ENCODE measurements at places on chromosomes 6 and 20.

DNA sequence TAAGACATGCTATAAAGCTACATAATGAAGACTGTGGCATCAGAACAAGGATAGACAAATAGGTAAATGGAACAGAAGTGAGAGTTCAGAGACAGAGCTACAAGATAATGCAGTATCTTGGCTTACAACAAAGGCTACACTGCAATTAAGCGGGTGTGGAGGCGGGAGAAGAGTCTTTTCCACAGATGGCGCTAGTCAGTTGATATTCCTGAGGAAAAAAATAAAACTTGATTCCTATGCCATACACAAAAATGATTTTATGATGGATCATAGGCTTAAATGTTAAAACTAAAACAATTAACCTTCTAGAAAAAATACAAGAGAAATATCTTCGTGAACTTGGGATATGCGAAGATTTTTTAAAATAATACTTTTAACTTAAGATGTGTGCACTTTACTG, 31.0 kb downstream of the RIN2 start:
- no peak for DNase-seq

- peak; percentile 71 for DNase-seq
Measured at GRCh38 chr20:49186535-49187329, 1.4 kb downstream of the STAU1 start.

GRCh38 chr20:54476169-54477009, 996 bp downstream of the DOK5 start:
- no peak for DNase-seq

GRCh38 chr6:87798393-87799278, 96.6 kb upstream of the AKIRIN2 start:
- DNase-seq = no peak

DNA sequence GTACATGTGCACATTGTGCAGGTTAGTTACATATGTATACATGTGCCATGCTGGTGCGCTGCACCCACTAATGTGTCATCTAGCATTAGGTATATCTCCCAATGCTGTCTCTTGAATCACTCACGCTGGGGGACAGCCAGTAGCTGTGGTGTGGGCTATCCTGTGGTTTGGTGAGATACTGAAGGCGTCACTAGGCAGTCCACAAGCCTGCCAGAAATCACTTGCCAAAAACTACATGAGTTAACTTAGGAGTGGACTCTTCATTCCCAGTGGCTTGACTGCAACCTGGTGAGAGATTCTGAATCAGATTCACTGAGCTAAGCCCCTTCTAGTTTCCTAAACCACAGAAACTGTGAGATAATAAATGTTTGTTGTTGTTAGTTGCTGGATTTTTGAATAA, 191.3 kb downstream of the TSHZ2 start:
- peak; percentile 58 for DNase-seq

DNA sequence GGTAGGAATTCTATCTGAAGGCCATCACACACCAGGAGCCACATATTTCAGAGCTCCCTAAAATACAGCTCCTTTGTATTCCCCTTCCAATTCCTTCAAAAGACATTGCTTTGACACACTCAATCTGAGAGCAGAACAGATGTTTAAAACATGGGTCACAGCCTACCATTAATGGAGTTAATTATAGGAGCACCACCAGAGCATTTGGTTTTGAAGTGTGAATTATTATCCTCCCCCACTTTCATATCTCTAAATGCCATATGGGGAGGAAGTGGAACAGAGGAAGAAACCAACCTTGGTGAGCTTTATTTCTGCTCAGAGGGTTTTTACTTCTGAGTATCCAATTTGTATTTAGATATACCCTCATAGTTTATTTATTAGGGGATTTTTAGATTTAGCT, 50.7 kb upstream of the TNFRSF21 start:
- DNase-seq = no peak

DNA sequence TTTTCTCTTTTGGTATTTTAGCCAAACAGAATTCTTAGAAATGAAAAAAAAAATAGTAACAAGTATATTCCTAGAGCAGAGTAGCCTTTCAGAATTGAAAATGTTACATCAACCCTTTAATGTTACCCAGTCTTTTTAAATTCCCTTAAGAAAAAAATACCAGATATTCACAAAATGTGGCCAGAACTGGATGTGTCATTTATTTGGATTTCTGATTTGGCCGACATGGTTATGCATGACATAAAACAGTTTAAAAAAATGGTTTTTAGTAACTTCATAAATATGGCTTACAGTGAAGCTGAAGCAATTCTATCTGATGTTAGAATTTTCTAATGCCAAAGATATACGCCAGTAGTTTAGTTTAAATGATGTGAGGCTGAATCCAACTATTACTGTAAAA, 112.0 kb downstream of the ATXN1 start:
- DNase-seq = no peak

- no peak for DNase-seq
Measured at GRCh38 chr6:18179770-18180356, 24.6 kb downstream of the KDM1B start.

DNA sequence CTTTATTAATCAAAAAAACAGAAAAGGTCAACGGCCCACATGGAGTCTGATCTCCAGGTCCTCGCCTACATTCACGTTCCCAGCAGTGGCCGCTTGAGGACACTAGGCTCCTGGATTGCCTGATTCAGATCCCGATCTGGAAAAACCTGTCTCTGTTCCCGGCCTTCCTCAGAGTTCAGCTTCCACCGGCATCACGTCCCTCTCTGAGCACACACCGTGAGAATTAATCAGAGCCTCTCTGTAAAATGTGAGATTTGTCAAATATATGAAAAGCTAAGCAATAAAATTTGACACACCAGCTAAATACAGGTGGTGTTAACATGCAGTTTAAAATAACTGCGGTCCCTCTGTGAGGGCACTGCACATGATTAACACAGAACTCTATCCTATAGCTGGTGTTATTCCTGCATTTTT, 122.8 kb upstream of the COL21A1 start:
- DNase-seq = no peak

DNA sequence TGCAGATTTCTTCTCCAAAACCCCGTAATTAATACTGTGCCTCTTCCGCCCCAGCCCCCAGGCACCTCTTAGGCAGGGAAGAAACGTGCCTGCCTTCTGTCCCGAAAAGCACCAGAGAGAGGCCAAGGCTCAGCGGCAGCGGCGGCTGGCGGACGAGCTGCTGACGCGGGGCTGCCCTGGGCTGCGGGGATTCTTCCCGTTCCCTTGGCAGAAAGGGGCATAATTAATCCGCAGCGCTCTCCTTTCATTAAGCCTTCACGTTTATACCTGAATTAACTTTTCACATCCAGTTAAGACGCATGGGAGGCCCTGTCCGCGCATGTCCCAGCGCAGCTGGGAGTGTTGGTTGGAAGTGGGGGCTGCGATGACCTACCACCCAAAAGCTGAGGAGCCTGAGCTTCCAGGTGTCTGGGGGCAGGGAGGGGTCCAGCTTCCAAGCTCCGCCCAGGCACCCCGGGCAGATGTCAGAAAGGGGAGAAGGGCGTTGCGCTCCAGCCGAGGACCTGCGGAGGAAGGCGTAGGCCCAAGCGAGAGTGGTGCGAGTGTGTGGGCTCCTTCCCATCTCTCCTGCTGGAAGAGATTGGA, 167.4 kb upstream of the LRFN2 start:
- no peak for DNase-seq

DNA sequence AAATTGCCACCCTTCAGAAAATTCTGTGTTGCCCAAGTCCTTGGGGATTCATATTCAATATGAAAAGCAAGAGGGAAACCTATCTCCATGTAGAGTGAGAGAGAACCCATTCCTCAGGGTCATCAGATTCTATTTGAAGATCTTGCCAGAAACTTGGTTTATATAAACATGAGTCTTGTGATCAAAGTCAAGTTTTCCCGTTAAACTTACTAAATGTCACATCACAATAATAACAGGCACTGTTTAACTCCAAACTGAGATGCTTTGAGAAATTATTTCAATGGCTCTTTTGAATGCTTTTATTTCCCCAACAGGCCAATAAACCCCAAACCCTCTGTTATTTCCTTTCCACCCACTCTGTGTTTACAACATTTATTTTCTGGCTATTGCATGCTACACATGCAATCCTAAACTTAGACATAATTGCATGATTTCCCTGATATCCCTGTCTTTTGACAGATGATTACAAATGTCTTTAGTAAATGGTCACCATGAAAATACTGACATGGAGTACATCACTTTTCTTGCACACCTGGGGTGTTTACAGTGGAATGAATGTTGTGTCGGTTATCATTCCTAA, 31.1 kb upstream of the SSTR4 start:
- no peak for DNase-seq

GRCh38 chr20:19934792-19935491, 82.2 kb upstream of the NAA20 start:
- no peak for DNase-seq

- DNase-seq = no peak
Measured at GRCh38 chr6:110359556-110359955, 1.4 kb upstream of the METTL24 start.

DNA sequence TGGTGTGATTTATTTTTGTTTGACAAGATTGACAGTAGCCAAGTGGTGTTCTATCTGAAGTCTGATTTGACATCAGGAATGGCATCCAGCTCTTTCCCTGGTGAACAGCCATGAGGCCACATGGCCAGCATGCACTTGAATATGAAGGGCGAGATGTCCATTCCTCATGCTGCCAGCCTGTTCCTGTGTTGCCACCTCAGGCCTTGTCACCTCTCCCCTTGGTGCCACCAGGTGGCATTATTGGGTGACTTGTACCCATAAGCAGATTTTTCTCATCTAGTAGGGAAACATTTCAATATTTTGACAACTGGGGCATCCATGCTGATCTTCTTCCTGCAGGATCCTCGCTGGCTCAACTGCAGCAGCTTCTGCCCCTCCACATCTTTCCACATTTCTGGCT, 199.1 kb downstream of the ERMARD start:
- peak; percentile 43 for DNase-seq

DNA sequence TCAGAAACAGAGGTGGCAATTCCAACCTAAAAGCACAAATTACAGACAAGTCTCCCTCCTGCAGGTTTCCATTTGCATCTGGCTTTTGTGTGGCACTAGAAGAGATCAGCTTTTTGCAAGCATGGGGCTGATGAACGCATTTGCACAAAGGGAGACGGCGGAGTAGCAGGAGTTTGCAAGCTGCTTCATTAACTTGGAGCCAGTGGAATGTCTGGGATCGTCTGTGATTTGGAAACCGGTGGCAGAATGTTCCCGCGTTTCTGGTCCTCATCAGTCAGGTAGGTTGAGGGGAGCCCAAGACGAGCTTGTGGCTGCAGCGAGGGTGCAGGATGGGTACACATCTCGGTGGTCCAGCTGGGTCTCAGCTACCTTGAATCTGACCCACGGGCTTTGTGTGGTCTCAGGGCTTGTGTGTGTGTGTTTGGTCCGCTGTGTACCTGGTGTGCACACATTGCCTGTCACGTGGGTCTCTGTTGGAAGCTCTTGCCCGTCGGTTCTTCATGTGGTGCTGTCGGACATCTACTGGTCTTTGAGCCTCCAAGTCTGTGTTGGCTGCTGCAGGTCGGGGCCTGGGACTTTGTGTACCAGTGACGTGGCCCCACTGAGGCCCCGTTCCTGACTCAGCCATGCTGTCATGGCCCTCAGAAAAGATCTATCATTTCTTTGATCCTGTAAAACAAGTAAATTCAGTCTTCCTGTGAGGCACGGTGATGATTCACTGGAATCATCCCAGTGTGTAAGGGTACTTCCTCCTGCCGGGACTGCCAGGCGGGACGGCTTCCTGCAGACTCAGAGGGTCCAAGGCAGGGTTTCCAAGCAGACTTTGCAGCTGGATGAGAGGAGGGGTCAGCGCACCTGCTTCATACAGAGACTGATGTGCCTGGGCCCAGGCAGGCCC, 12.4 kb upstream of the MYT1 start:
- DNase-seq = no peak

GRCh38 chr6:155528982-155529453, 73.4 kb upstream of the NOX3 start:
- peak; percentile 19 for DNase-seq

GRCh38 chr20:45920462-45921336, 8.7 kb upstream of the PLTP start:
- DNase-seq = no peak

- no peak for DNase-seq
Measured at GRCh38 chr6:6927521-6928361, 180.0 kb upstream of the RREB1 start.

- no peak for DNase-seq
Measured at GRCh38 chr6:45474376-45474775, 96.6 kb upstream of the SUPT3H start.

DNA sequence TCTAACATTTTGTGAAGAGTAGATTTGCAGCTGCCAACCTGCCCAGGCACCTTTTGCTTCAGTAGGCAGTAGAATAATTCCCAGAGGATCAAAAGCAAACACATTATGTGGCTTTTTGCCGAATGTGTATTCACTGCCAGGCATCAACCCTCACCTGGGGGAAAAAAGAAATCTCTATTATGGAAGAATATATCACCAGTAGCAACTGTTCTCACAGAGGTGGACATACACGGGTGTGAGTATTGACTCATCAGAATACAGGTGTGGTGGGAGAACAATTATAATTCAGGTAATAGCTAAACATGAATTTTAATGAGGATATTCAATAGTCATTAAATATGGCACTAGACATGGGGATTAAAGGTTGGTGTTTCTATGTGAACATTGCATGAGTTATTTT, 910.7 kb downstream of the TFAP2A start:
- no peak for DNase-seq
